ENCODE measurements at places on chromosomes 12 and 14.

DNA sequence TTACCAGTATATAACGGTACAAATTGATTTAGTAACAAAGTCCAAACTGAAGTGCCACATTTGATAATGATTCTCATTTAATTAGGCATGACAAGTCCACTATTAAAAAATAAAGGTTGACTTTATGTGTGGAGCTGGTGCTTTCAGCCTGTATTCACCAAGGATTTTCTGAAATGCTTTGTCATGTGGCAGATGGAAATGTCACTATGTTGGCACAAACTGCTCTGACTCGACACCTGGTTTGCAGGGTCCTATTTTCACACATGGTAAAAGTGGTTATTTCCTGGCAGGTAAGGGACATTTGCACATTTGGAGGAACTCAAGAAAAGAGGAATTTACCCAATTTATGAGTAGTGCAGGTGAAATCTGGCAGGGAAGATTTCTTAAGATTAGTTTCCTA, 572.6 kb upstream of the MDGA2 start:
- ATAC-seq: no peak

- ATAC-seq: no peak
Observed at GRCh38 chr14:93510056-93510455, 79.3 kb downstream of the UNC79 start.

DNA sequence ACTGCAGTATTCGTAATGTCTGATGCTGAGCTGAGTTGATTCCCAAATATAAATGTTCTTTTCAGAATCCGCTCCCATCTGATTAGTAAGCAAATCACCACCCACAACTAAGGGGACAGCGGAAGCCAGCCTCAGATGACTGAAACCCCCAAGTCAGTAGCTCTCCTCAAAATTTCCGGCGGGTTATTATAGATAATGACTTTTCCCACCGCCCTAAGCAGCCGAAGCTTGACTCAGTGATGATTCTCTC, 469 bp upstream of the LRFN5 start:
- ATAC-seq: no peak

GRCh38 chr12:103530307-103531066, 34.7 kb upstream of the C12orf42 start:
- no peak for ATAC-seq

DNA sequence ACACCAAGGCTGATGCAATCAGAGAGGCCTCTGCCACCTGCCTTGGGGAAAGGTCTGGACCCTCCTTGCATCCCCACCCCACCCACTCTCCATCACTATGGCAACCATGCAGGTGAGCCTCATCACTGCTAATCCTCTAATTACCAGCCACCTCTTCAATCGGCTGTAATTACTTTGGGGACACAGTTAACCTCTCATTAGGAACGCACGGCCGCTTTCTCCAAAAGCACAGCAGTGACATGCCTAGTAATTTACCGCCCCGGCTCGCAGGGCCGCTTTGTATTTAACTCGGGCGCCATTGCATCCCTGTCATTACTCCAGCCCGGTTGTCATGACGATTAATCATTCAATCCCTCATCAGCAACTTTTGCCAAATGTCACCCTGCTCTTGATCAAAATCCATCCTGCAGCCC, 36.3 kb upstream of the FAM222A start:
- ATAC-seq: peak; percentile 62

GRCh38 chr14:63290741-63291430, 27.8 kb downstream of the GPHB5 start:
- ATAC-seq: no peak

GRCh38 chr14:21510735-21511657, at the start of gene METTL3:
METTL3 (minus strand) TSS chr14:21511340; CDS start chr14:21511223, 117 bp downstream.
- peak; percentile 99 for ATAC-seq

DNA sequence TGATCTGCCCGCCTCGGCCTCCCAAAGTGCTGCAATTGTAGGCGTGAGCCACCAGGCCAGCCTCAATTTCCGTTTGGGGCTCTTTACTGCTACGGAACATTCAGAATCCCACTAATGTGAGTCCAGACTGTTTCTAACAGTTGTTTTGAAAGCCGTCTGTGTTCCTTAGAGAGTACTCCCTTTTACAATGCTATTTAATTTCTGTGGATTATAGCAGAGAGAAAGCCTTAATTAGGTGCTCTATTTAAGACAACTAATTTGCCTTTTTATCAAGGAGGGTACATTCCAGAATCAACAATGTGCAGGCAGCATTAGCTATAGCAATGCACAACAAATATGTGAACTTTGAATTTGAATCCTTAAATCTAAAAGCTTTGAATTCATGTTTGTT, 2.8 kb upstream of the SAV1 start:
- no peak for ATAC-seq

- no peak for ATAC-seq
Observed at GRCh38 chr12:4009979-4010704, 136.9 kb upstream of the PARP11 start.

DNA sequence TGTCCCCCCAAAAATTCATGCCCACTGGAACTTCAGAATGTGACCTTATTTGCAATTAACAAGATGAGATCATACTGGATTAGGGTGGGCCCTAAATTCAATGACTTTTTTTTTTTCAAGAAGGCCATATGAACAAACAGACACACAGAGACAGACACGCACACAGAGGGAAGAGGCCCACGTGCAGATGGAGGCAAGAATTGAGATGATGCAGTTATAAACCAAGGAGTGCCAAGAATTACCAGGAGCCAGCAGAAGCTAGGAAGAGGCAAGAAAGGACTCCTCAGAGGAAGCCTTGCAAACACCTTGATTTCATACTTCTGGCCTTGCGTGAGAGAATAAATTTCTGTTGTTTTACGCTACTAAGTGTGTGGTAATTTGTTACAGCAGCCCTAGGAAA, 33.4 kb downstream of the NELL2 start:
- no peak for ATAC-seq

DNA sequence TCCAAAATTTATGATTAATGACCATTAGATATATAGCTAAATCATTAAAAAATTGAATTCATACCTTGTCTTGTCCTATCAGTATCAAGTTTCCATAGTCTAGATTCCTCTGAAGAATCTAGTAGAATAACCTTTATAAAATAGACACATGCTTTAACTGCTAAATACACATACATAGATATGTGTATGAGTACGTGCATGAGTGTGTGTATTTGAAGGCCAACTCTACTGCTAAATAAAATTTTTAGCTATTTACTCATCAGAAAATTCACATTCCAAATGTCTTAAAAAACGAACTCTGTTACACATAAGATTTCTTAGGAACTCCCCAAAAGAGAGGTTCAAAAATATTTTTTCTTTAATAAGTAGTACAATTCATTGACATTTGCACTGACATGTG, 233.0 kb downstream of the SSPN start:
- no peak for ATAC-seq

DNA sequence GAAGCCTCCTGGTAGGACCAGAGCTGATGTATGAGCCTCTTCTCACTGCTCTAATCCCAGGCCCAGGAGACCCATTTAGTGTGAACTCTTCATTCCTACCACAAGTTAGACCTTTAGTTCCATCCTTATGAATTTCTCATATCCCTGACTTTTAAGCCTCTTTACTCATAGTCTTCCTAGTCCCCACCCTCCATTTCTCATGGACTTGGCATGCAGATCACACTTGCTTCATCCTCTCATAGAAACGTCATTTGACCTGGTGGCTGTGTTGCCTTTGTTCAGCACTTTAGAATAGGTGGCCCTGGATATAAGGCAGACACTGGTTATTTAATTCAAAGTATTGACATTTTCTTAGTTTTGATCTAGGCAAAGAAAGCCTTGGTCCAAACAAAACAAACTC, 99.5 kb downstream of the SLC16A7 start:
- ATAC-seq: no peak

GRCh38 chr12:110639336-110640141, 25.6 kb downstream of the TCTN1 start:
- ATAC-seq: peak; percentile 88

DNA sequence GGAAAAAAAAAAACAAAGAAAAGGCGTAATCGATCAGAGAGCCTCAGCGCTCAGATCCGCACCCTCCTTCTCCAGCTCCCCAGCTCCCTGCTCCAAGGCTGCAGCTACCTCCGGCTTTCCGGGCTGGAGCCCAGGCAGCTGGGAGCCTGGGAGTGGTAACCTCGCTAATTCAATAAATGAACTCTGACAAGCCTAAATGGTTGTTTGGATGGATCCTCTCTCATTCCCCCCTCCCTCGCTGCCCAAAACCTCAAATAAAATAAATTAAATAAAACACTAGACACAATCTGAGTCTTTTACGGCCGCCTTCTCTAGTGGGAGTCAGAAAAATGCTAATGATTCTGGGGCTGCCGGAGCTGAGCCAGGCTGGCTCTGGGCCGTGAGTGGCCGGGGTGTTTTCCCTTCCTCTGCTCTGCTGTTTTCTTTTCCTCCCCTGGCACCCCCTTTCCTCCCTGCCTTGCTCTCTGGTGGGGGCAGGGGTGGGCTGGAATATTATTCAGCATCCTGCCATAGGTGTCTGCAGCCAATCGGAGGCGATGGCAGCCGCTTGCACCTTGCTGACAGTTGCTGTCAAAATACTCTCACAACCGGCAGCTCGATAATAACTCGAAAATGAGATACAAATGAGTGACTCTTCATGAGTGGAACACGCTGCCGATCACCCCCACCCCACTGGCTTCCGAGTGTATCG, 76.1 kb downstream of the RBM19 start:
- ATAC-seq: peak; percentile 89

All from motor neuron (in vitro differentiated cells).